ENCODE measurements at places on chromosomes 1 and 21. TPM values are rescaled to one million over a fixed set of nuclear protein-coding genes. Genes with fewer than 3 reads are reported as not detected.

The SPATA17 gene
- total RNA-seq = 4.5 TPM

The SEMA6C gene
- total RNA-seq = 9.5 TPM

The CD247 gene
- not detected for total RNA-seq

The BEND5 gene
- total RNA-seq = not detected

The EDN2 gene
- total RNA-seq = 0.66 TPM

The CEP350 gene
- total RNA-seq = 56.4 TPM

The LSM10 gene
- 42.3 TPM for total RNA-seq

The ERI3 gene
- 70.5 TPM for total RNA-seq

The CDA gene
- not detected for total RNA-seq

The CCDC185 gene
- total RNA-seq = not detected

Data from MCF 10A (cell line).